ENCODE measurements at places on chromosomes 6 and 20.

DNA sequence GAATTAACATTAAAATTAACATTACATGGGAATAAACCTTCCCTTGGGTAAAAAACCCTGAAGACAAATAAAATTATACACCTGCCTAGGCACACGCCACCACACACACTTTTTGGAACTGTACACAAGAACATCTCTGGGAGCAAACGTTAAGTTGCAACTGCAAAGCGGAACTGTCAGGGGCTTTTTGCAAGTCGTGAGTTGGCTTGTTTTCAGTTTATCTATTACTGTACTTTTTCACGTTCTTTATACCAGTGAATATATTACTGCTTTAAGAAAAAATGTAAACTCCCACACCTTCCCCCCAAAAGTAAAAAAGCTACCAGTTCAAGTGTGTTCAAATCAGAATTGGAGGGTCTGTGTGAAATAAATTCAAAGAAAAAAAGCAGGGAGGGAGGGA, 65.5 kb upstream of the NFATC2 start:
- peak; percentile 63 for DNase-seq

DNA sequence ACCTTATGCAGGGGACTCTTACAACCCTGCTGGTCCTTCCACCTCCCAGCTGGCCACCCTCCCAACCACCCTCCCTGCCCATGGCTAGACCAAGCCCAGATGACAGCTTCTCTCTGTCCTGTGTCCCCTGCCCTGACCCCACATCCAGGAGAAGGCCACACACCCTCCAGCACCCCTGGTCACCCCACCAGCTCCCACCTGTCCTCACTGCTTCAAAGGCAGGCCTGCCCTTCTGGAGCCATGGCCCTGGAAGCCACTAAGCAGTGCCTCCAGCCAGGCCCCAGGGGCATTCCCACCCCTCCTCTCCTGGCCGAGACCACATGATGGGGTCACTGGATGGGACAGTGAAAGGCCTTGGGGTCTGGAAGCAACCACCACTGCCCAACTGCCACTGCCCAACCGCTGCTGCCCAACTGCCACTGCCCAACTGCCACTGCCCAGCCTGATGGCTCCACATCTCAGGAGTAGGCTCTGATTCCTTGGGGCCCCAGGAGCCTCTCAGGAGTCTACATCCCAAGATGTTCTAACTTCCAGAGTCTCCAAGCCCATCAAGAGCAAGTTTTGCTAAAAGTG, 30.5 kb downstream of the UBD start:
- DNase-seq = no peak

- peak; percentile 86 for DNase-seq
Measured at GRCh38 chr6:155314773-155315515, 660 bp upstream of the TFB1M start.

GRCh38 chr6:138382498-138383265, 5.0 kb downstream of the SMIM28 start:
- DNase-seq = no peak

- no peak for DNase-seq
Measured at GRCh38 chr20:57801581-57801980, 91.8 kb upstream of the PMEPA1 start.

DNA sequence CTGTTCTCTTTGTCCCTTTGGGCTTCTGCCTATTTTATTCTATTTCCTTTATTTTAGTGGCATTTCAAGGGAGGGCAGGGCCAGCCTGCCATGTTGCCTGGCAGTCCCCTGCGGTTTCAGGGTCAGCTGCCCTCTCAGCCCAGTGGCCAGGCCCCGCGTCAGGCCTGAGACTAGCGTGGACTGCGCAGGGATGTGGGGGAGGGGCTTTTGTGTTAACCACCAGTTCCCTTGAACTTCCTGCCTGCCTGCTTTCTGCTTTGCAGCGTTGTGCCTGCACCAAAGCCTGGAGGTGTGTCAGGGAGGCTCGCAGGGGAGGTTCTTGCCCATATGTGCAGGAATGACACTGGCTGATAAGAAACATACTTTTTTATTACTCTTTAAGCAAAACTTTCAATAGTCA, 157.6 kb downstream of the SLC35B3 start:
- DNase-seq = no peak

- DNase-seq = no peak
Measured at GRCh38 chr6:23983735-23984134, 142.3 kb upstream of the NRSN1 start.

- no peak for DNase-seq
Measured at GRCh38 chr6:133404151-133404550, 163.0 kb downstream of the EYA4 start.

- no peak for DNase-seq
Measured at GRCh38 chr6:125640441-125641150, 108.8 kb upstream of the HEY2 start.

DNA sequence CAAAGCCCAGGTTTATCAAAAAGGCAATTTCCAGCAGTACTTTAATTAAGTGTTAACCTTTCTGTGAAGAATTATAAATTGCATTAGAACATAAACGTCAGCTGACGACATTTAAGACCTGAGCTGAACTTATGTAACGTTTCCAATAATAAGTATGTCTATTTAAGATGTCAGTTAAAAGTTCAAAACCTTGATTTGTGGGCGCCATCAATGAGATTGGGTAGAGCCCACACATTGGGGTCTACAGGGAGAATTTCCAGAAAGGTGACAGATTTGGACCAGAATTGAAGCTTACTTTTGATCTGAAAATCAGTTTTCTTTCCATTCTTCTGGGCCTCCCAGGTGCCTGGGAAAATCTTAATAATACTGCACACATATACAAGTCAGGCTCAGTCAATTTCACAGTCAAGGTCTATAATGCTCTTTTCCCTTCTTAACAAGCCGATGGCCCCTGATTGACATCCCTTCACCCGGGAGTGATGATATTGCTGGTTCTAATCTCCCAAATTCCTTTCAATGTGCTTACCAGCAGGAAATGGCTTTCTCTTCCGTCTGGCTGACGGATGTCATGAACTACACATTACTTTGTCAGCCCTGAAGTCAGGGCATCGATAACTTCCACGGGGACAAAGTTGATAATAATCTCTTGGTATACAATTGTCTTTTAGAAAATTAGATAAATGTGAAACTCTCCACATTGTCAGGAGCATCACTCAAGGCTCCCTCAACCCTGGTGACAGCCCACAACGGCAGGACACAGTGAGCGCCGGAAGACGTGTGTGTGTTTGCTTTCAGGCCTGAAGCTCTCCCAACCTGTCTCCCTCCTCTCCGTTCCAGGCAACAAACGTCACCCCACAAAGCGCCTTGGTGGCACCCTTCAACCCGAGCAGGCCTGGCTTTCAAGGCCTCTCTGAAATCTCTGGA, 396.5 kb upstream of the CNR1 start:
- DNase-seq = no peak

DNA sequence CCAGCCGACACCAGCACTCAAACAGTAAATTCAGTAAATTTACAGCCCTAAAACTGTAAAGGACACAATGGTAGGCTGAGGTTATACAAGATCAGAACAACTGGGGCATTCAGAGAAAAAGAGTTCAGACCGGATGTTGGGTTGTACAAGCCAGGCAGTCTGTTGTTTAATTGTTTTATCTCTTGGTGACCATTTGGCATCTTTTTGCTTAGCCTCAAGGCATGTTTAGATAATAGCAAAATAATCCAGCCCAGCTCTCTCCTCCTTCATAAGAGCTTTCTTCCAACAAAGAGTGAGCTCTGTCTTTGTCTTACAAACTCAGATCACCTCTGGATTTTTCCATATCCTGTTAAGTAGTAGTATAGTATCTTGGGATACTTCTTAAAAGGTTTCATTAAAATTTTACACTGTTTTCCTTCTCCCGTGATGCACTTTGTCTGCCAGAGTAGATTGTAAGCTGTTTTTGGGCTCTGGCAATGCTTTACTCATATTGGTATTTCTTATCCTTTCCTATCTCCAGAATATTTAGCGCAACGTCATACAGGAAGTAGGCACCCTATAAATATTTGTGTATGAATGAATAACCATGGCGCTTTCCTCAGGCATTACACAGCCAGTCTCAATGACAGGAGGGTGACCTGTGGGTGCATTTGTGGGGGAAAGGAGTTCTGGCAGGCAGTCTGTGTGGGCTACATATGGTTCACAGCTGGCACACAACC, 35.6 kb upstream of the TRAM2 start:
- DNase-seq = no peak

GRCh38 chr6:33249732-33250630, 21.7 kb downstream of the VPS52 start:
- peak; percentile 30 for DNase-seq
